Kidney epithelial cell (primary cell): ENCODE measurements at places on chromosomes 1 and 21. TPM values are rescaled to one million over a fixed set of nuclear protein-coding genes. Genes with fewer than 3 reads are reported as not detected.

DNA sequence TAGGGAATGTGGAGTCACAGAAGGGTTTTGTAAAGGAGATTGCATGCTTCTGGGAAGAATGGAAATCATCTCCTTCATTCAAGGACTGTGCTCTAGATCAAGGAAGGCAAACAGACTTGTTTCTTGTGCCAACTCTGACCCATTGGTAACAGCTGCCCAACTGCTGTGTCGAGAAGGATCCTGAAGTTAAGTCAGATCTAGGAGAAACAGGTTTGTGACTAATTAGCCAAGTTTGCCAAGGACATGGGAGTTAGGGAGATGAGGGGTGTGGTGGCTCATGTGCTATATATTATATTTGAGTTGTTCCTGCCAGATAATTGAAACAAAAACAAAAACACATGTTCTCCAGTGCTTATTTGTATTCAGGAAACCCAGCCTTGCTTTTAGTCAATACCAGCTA is 251.2 kb upstream of the USP24 start:
- DNase-seq, result no peak

- no peak for DNase-seq
Observed at GRCh38 chr1:67525053-67525760, 95.0 kb upstream of the SERBP1 start.

DNA sequence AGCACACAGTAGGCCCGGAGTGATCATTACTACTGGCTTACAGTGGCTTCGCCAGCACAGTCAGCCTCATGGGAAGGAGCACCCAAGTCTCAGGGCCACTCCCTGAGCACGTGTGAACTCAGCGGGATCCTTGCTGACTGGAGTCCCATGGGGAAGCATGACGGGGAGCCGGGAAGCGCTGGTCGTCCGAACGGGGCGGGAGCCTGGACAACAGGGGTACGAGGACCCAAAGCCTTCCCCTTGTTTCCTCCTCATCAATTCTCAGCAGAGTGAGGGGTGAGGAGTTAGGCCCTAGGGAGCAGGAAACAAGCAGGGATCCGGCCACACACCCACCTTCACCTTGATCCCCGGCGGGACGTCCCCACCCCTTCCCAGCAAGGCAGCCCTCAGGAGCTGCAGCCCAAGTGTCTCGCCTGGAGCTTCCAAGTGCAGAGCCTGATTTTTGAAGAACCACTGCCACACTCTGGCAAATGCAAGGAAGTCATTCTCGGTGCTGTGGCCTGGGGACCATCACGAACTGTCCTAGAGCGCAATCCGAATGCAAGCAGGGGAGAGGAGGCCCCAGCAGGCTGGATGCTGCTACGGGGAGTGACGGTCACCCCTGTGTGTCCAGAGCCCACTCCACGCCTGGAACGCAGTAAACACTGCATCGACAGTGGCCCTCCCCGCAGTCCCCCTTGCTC is 35.5 kb downstream of the TOMM20 start:
- DNase-seq, result no peak

- DNase-seq, result no peak
Observed at GRCh38 chr1:47689894-47690293, 252.1 kb downstream of the FOXD2 start.

DNA sequence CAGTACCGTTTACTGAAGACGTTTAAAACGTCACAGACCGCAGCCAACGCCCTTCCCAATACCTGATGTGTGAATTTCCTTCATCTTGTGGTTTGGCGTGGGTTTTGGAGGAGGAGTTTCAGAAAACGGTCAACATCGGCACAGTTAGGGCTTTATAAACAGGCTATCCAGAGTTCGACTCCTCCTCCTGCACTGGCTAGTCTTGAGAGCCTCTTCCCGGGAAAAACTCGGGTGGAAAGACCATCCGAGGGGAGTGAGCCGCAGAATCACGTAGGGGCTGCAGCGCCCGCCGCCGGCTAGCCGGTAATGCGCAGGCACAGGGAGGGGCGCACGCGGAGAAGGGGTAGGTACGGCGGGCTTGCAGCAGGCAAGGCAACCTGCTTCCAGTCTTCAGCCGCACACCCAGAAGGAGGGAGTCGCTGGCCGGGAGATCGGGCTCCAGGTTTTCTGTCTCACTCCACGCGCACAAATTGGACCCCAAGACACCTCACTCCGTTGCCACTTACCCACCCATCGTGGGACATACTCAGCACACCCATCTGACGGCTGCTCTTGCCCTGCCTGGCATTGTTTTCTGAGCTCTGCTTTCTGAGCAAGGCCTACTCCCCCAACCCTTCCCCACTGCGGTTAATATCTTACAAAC is 25.4 kb downstream of the SLC19A2 start:
- DNase-seq, result no peak

GRCh38 chr1:168428063-168428731 is 115.6 kb downstream of the XCL2 start:
- DNase-seq, result no peak

DNA sequence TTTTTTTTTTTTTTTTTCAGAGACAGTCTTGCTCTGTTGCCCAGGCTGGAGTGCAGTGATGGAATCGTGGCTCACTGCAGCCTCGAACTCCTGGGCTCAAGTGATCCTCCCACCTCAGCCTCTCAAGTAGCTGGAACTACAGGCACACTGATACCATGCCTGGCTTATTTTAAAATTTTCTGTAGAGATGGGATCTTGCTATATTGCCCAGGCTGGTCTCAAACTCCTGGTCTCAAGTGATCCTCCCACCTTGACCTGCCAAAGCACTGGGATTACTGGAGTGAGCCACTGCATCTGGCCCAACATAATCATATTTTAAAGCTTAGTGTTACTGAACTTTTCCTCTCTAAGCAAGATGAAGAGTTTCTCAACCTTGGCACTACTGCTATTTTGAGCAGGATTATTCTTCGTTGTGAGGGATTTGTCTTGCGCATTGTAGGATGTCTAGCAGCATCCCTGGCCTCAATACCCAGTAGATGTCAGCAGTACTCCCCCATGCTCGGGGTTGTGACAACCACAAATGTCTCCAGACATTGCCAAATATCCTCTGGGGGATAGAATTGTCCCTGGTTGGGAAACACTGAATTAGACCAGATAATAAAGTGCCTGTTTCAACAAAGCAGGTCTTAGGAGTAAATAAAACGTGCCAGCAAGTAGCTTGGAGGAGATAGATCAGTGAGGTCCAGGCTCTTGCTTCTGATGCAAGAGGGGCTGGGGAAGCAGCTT is 15.1 kb upstream of the THRAP3 start:
- no peak for DNase-seq

DNA sequence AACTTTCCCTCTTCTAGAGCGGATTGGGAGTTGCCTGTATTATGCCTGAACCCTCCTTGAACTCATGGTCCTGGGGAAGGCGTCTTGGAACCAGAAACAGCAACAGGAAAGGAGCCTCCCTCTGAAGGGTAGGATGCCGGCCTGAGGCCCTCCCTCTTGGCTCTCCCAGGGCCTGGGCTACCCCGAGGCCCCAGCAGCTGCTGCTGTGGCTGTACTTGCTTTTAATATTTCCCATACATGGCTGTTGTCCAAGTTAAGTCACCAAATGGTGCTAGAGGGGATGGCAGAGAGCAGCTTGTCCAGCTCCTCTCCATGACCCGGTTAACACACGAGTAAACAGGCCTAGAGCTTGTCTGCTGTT is 10.5 kb downstream of the CHRNB2 start:
- no peak for DNase-seq

DNA sequence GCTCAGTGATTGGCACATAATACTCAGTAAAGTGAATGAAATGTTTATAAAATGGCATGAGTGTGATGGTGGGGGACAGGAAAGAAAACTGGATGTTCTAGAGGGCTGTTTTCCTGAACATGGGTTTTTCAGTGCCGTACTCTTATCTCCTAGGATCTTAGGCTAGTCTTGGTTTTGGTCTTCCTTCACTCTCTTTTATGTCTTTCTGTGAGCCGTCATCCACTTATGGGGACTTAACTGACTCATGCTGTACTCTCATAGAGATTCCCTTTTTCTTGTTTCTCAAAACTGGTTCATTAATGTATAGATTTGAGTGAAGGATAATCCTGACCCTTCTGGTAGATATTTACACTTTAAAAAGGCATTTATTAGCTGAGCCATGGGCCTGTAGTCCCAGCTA is 16.6 kb downstream of the AGO3 start:
- no peak for DNase-seq

DNA sequence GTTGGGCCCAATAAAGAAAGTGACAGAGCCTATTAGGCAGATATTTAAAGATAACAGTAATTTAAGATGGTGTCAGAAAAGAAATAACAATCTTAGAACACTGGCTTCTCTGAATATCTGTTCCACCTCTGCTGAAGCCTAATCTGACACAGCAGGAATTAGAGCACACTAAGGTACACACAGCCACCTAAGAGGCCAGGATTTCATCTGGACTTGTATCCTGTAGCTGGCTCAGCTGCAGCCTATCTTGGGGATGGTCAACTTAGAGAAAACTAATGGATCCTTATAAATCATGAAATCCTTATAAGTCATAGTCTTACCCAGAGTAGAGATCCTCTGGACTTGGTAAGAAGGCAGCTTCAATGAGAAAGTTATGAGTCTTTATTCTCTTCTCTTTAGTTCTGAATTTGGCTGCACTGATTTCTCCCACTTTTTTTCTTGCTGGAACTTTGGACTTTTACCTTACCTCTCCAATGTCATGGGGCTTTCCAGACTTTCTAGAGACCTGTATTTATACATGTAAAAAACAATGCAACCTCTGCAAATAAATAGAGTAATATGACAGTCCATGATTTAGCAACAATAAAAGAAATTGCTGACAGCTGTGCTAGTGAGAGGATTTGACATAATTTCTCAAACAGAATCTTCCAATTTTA is at the start of gene GBP7:
GBP7 (minus strand) TSS at position 403 of the 656 bp plus-strand sequence. CDS start 4,068 bp downstream, outside the sequence.
- DNase-seq, result no peak

- no peak for DNase-seq
Observed at GRCh38 chr1:39692152-39693074, 1.2 kb upstream of the HPCAL4 start.

GRCh38 chr21:34992180-34992579 is 56.9 kb downstream of the RUNX1 start:
- no peak for DNase-seq

DNA sequence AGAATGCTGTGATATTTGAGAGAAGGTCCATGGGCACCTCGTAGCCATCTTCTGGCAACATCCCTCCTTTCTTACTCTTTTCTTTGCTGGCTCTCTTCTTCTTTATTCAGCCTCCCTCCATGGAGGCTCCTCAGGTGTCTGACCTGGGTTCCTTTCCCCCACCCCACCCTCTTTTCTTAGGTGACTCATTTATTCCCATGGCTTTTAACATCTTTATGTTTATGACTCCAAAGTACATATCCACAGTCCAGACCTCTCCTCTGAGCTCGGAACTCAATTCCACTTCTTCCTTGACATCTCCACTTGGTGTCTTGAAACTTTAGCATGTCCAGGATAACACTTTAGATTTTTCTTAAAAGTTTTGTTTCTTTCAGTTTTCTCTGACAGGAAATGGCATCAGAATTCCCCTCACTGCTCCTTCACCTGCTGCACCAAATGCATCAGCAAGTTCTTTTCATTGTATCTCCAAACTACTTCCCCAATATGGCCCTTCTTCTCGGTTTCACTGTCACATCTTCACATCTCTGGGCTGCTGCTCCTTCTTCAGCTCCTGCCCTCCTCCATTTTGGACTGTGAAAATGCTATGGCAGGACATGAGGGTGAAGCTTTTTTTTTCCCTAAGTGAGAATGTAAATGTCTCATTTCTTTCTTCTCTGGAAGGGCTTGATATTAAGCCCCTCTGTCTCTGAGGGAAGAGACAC is 95.9 kb downstream of the GIPC2 start:
- no peak for DNase-seq

GRCh38 chr1:210448297-210448892 is 119.7 kb downstream of the HHAT start:
- no peak for DNase-seq

DNA sequence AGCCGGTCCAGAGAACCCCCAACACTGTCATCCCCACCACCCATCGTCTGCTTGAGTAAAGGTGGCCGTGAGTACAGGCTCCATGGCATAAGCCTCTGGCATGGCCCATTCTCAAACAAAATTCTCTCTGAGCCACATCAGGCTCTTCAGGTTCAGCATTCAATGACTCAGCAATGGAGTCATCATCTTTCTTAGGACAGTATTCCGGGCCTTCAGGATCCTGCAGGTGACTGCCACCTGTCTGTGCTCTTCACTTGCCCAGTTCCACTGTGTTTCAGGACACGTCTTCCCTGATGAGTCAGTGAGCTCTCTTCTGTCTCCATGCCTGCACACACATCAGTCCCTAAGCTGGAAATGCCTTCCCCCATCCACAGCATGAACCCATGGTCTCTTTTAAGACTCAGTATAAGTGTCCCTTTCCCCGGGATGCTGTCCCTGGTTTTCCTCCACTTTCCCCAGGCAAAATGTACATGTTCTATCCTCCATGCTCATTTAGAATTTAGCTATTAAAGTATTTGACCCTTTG is 81.1 kb upstream of the FGGY start:
- no peak for DNase-seq

- DNase-seq, result no peak
Observed at GRCh38 chr1:172341697-172342096, 78.8 kb upstream of the C1orf105 start.

GRCh38 chr1:185200889-185201288 is 43.9 kb downstream of the SWT1 start:
- no peak for DNase-seq

- DNase-seq, result no peak
Observed at GRCh38 chr1:67935560-67935959, 102.3 kb upstream of the GNG12 start.

- no peak for DNase-seq
Observed at GRCh38 chr21:42524341-42525028, 10.8 kb downstream of the SLC37A1 start.

DNA sequence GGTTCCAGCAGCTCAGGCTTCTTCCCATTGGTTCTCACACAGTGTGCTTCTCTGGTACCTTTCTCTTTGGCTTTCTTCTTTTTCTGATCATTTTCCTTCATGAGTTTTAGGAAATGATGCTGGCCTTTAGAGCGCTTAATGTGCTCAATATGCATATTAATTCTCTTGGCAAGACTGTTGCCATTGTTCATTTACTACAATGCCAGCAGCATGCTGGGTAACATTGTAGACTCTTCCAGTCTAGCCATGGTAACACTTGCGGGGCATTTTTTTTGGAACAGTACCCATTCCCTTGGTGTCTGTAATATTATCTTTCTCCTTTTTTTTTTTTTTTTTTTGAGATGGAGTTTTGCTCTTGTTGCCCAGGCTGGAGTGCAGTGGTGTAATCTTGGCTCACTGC is 21.7 kb downstream of the UBE4B start:
- DNase-seq, result no peak

GRCh38 chr1:47030170-47030805 is 6.8 kb downstream of the CYP4X1 start:
- no peak for DNase-seq

- DNase-seq, result no peak
Observed at GRCh38 chr1:86503406-86504136, 34.8 kb downstream of the CLCA1 start.

GRCh38 chr1:150749720-150750311 is 15.8 kb downstream of the CTSS start:
- no peak for DNase-seq

The DYNLT5 gene
- not detected in 2 replicates for total RNA-seq

The FCRL2 gene
- total RNA-seq, result not detected in 2 replicates

The ALPL gene
- 5.1 and 7.3 TPM in 2 replicates for total RNA-seq

The IL10 gene
- not detected in 2 replicates for total RNA-seq

The C1QA gene
- total RNA-seq, result 0.82 and 2.2 TPM in 2 replicates

The KRTAP19-1 gene
- not detected in 2 replicates for total RNA-seq

The TTLL10 gene
- total RNA-seq, result 0.27 TPM in 1 of 2 replicates, not detected in the other

The NFIA gene
- total RNA-seq, result 3.5 and 4.9 TPM in 2 replicates

The PGLYRP4 gene
- total RNA-seq, result 0.07 and 0.71 TPM in 2 replicates

The SAMD11 gene
- total RNA-seq, result 2.3 TPM in 2 replicates

The SPRR2A gene
- 1.0 and 3.9 TPM in 2 replicates for total RNA-seq

The RNU1-1 gene
- total RNA-seq, result under 0.01 TPM in 2 replicates

The CFHR1 gene
- total RNA-seq, result not detected in 2 replicates

The BCAR3 gene
- total RNA-seq, result 93.3 and 109 TPM in 2 replicates

The HIVEP3 gene
- total RNA-seq, result 5.8 and 7.3 TPM in 2 replicates

The LCE2C gene
- not detected in 2 replicates for total RNA-seq

The PAPPA2 gene
- 6.9 and 7.1 TPM in 2 replicates for total RNA-seq

The WDR64 gene
- not detected in 2 replicates for total RNA-seq
